ENCODE measurements at places on chromosomes 16 and 17.

- DNase-seq = no peak
Observed at GRCh38 chr16:14490235-14490634, 139.8 kb downstream of the PARN start.

GRCh38 chr16:81574168-81574567 is 129.6 kb downstream of the CMIP start:
- no peak for DNase-seq

GRCh38 chr16:22424161-22424937 is 49.9 kb upstream of the CDR2 start:
- DNase-seq = no peak

GRCh38 chr17:42394838-42395237 is 6.6 kb upstream of the STAT3 start:
- no peak for DNase-seq

DNA sequence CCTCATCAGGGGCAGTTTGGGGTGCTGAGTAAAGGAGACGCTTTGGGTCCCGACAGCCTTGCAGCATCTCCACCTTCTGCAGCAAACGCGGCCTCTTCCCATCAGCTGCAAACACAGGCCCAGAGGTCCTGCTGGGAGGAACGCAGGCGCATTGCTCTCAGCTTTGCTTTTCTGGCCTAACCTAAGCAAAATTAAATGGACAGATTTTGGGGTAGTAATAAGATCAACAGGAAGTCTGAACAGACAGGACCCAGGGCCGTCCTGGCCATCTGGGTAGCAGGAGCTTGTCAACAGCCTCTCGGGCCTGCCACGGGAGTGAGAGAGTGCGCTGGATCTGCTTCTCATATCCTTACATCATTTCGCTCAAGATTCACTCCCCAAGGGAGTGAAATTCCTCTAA is 7.2 kb downstream of the NUBP1 start:
- no peak for DNase-seq

GRCh38 chr17:32335687-32336086 is 6.3 kb downstream of the C17orf75 start:
- DNase-seq = no peak
